ENCODE measurements at places on chromosomes 2 and 18.
A peak's percentile ranks its signal among the peaks of the same experiment; 100 is the strongest.

GRCh38 chr2:121162893-121163292, 122.1 kb downstream of the TFCP2L1 start:
- DNase-seq = no peak

DNA sequence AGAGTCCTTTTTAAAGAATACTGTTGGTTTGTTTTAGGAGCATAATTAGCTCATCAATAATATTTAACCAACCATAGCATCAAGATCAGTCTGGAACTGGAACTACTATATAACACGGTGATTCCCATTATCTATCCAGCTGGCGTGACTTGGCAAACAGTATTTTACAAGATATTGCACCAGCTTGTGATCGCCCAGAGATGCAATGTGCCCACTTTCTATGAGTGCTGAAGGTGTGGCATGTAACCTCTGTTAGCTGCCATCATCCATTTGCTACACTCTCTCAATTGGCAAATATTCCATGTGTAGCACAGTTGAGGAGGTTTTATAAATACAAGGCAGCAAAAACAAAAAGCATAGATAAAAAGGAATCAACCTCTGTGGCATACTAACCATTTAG, 64.9 kb downstream of the FIGN start:
- no peak for DNase-seq

DNA sequence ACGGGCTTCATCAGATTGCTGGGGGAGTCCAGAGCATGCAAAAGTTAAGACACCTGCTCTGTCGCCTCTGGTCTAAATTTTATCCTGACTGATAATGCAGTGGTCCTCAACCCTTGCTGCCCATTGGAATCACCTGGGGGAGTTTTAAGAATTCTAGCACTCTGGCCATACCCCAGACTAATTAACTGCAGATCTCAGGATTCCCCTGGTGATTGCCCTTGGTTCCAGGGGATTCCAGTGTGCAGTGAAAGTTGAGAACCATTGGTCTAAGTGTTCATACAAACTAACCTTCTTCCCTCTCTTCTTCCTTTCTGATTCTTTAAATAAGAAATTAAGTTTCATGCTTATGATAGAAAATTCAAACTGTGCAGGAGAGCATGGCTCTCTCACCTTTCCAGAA, 105.7 kb upstream of the MGAT5 start:
- DNase-seq = no peak

DNA sequence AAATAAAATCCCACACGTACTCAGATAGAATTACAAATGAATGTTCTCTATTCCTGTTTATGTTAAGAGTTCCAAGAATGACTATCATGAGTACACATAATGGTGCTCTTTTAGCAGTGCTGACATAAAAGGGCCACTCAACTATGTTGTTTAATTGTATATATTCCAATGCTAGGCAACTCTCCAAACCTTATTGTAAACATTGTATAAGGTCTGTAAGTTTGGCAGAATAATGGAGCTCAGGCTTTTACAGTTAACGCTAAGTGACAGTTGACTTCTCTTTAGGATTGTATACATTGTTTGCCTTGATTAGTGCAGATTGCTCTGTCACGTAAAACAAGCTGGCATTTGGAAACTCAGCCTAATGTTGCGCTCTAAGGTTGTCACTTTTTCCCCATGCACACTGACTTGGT, 20.8 kb downstream of the RBMS1 start:
- DNase-seq = no peak

DNA sequence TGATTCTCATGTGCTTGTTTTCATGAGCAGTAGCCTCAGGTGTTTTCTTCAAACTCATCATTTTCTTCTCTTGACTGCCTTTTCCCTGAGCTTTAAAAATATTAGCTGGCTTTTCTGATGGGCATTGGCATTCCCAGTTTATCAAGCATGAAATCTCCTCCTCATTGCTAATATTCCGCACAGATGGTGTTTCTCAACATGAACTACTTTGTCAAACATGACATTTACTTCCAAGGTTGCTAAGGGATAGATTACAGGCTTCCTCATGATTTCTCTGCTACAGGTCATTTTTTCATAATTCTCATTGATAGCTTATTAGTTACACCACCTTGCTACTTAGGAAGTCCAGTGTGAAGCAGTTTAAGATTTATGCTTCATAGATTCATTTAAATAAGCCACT, 1116.9 kb upstream of the CNTNAP5 start:
- no peak for DNase-seq

DNA sequence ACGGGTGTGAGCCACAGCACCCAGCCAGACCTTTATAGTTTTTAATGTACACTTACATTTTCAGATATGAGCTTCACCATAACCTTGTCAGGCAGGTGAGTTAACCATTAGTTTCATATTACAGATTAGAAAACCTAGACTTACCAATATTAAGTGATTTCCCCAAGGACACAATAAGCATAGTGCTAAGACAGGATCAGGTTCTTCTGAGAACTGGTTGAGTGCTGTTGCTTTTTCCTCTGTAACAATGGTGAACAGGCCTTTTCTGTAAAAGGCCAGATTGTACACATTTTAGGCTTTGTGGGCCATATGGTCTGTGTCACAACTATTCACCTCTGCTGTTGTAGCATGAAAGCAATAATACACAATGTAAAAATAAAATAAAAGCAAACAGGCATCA, 332.0 kb downstream of the PIK3C3 start:
- no peak for DNase-seq

- no peak for DNase-seq
Measured at GRCh38 chr2:195697681-195698220, 40.7 kb downstream of the SLC39A10 start.

DNA sequence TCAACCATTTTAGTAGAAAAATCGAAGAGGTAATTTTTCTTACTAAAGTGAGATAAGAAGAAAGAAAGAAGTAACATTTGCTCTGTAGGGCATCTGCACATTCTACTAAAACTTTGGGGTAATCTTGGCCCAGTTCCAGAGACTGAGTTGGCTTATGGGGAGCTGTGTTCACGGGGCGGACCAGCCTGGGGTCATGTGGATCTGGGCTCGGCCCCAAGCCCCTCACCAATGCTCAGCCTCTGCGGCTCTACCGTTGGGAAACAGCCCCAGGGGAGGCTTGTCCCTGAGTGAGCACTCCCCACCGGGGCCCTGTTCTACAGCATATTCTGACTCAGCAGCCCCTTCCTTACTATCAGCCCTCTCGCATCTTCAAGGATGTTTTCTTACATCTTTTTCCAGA, 132.3 kb downstream of the RTP5 start:
- DNase-seq = no peak

GRCh38 chr2:25700221-25700660, 26.9 kb upstream of the DTNB start:
- no peak for DNase-seq

DNA sequence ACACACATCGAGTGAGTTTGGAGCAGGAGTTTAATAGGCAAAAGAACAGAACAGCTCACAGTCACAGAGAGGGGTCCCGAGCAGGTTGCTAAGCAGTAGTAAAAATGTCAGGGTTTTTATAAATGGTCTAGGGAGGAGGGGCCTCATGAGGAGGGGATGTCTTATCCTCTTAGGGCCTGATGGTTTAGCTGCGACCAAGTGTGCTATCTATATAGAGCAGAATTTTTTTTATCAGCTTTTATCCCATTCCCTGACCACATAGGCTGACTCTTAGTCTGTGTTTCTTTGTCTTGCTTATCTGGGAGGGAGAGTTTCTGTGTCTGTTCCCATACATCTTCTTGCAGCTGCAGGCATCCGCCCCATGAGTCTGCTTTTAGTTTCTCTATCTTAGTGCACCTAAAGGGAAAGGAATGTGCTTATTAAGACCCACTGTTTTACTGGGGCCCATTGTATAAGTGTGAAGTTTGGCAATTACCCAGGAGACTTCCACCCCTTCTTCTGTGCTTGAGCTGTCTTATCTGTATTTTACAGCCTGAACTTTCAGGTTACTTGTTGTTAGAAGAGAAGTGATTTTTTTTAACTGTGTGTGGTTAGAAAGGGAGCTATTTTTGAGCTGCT, 30.4 kb upstream of the GMCL1 start:
- no peak for DNase-seq

DNA sequence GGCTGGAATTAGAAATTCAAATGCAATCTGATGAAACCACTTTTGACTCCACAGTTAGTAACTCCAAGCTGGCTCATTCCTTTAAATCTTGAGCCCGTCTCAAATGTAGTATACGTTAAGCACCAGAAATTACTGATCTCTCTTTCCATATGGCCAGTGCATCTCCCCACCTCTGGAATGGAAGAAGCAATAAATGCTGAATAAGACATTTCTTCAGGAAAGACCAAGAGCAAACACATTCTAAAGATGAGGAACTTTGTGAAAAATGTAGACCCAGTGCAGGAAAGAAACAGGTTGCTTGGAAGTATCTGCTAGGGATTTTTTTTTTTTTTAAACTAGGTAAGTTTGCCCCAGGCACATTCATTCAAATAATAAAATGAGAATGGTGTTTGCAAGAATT, 143.1 kb upstream of the FBXO11 start:
- DNase-seq = no peak

- no peak for DNase-seq
Measured at GRCh38 chr18:39435996-39436395, 1870.4 kb upstream of the CELF4 start.

- no peak for DNase-seq
Measured at GRCh38 chr2:224711381-224711780, 4.8 kb downstream of the CCDC195 start.

DNA sequence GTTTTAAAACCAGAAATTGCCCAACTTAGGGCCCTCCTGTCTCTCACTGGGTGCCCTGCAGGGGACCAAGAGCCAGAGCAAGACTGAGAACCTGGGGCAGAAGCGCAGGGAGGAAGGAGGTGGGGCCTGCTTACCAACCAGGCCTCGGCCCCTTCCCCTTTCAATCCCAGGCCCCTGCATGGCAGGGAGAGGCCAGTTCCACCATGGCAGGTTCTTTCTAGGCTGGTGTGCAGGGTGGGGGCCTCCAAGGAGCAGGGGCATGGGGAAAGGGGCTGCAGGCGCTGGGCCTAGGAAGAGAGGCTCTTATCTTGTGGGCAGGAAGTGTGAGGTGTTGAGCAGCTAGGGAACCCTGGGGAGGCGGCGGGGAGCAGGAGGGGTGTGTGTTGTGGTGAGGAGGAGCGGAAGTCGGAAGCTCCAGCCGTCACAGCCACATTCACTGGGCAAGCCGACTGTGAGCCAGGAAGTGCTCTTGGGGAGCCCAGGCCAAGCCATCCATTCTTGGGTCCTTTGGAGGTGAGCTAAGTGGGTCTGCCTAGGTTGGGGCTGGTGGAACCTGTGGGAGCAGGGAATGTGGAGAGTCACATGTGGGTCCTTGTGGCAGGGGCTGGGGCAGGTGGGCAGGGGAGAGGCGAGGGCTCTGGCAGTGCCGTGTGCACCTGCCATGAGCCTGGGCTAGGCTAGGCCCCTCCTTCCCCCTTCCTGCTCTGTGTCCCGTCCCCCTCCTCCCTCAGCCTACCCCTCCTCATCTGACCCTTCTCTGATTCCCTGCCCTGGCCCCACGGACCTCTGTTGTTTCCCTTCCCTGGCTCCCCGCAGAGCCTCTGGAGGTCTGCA, at the start of gene PSD4:
PSD4 (plus strand) TSS at position 430 of the 834 bp plus-strand sequence. CDS start 8,486 bp downstream, outside the sequence.
- DNase-seq = peak; percentile 89

DNA sequence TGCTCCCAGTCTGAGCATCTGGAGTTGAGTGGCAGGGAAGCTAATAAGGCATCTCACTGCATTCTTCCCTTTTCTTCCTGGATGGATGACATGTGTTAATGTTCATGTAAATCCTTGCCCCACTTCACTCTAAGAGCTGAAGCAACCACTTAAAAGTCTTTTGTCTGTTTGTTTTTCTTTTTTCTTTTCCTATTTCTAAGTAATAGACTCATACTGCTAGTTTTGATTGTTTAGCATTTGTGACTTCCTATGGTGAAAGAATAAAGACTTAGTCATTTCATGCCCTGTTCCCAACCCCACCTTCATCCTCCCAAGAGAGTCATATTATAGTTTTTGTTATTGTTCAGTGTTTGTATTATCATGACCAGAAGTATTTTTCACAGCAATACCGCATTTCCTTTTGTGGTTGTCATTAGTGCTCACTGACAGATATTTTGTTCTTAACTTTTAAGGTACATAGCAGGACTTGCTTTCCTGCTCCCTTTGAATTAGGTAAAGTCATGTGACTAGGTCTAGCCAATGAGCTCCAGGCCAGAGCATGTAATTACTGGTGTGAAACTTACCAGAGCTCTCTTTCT, 18.1 kb upstream of the SPP2 start:
- no peak for DNase-seq

- no peak for DNase-seq
Measured at GRCh38 chr2:42008241-42008921, 39.4 kb upstream of the PKDCC start.

- peak; percentile 52 for DNase-seq
Measured at GRCh38 chr18:5895299-5895875, at the start of gene TMEM200C. TMEM200C (minus strand) TSS chr18:5895522; CDS start chr18:5892063, 3,459 bp downstream.

DNA sequence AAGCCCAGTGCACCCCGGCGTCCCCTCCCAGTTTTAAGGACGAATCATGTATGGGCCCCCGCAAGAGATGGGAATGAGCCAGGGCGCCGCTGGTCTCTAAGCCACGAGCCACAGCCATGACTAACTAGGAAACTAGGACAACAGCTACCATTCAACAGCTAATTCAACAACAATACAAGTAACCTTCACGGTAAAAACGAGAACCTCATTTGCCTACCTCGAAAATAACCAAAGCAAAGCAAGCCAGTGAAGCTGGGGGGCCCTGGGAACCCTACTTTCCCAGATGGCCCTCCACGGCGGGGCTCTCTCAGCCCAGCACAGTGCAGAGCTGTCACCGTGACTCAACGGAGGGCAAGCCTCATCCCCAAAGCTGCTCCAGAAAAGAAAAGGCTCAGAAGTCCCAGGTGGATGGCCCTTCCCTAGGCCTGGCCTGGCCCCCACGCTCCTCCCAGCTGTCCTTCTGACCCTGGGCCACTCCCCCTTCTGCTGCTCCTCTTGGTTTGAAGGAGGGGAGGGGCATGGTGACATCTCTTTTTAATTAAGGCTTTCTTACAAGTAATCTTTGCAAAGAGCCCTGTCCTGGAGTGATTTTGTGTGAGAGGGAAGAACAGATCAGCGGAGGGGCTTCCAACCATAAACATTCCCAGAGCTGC, 126.3 kb downstream of the HDAC4 start:
- no peak for DNase-seq

DNA sequence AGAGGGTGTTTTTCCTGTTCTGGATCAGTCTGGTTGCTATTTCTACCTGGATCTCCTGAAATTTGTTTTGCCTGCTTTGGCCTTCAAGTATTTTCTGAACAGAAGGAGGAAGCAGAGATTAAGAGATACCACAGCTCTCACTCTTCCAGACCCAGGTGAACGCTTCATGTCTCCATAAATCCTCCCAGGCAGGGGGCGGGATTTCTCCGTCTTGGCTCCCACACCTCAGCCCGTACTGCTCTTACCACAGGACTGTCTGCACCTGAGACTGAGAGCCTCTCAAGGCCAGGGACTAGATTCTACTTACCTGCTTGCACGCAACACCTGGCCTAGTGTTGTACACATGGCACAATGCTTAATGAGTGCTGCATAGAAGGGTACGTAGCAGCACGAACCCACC, 59.9 kb upstream of the LRPPRC start:
- no peak for DNase-seq

GRCh38 chr2:39492716-39493115, 55.6 kb upstream of the MAP4K3 start:
- no peak for DNase-seq

Data from GM12892 (cell line).